HT1080 (cell line): ENCODE measurements at places on chromosomes 1 and 21. TPM values are rescaled to one million over a fixed set of nuclear protein-coding genes. Genes with fewer than 3 reads are reported as not detected.

DNA sequence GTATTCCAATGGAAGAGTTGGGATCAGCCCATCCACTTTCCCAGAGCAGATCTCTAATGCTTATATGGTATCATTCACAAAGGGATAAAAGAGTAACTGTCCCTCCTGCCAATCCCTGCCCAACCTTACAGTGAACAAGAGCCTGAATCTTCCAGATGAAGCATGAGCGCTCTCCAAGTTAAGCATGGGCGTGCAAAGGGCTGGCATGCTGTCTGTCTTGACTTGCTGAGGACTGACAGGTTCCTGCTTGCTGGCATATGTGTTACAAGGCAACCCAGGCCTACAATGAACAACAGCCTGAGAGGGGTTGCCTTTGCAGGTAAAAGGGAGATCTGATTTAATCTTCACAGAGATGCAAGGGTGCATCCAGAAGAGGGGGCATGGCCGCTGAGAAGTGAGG, 155.6 kb upstream of the SOD1 start:
- no peak for DNase-seq

DNA sequence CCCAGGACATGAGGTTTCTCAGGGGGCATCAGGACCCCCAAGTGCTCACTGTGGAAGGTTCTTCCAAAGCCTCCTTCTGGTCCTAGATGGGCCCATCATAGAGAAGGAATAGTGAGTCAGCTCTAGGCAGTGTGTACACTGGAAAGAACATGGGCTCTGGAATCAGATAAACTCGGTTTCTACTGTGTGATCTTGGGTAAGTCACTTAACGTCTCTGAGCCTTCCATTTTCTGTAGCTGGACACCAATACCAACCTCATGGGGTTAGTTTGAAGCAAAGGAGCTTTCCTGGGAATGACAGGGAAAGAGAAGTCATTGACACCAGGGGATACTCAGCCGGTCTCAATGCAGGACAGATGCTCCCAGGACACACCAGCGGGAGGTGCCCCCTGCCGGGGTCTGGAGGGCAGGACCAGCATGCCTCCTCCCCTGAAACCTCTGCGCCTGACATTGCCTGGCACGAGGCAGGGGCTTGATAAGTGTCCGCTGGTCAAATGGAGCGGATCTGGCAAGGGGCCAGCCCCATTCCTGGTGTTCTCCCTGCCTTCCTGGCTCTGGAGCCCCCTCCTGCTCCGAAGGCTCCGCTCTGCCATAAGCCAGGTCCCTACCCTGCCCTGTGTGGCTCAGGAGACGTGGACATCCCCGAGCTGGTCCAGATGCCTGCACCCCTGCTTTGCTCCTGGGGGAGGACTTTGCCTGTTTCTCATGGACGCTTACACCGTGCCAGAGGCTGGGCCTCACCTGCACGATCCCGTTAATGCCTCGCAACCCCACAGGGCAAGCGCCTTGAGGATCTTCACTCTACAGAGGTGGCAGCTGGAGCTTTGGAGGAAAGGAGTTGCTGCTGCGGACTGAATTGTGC, 52.8 kb downstream of the EDN2 start:
- DNase-seq: no peak

GRCh38 chr1:110312188-110313121, 26.7 kb upstream of the RBM15 start:
- peak; percentile 41 for DNase-seq

DNA sequence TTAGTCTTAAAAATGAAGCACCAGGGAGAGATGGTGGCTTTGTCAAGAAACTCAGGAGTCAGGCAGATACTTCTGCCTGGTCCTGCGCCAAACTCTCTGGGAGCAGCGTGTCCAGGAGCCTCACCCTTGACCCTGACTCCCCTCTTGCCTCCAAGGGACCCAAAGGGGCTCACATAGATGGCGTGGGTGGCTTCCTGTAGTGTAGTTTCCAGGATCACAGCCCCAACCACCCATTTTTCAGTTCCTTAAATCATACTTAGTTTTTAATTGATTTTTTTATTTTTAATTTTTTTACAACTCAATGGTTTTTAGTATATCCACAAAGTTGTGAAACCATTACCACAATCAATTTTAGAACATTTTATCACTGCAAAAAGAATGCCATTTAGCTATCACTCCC, 107.7 kb upstream of the IGSF21 start:
- DNase-seq: no peak

- no peak for DNase-seq
Measured at GRCh38 chr1:155179112-155180031, 5.7 kb downstream of the TRIM46 start.

DNA sequence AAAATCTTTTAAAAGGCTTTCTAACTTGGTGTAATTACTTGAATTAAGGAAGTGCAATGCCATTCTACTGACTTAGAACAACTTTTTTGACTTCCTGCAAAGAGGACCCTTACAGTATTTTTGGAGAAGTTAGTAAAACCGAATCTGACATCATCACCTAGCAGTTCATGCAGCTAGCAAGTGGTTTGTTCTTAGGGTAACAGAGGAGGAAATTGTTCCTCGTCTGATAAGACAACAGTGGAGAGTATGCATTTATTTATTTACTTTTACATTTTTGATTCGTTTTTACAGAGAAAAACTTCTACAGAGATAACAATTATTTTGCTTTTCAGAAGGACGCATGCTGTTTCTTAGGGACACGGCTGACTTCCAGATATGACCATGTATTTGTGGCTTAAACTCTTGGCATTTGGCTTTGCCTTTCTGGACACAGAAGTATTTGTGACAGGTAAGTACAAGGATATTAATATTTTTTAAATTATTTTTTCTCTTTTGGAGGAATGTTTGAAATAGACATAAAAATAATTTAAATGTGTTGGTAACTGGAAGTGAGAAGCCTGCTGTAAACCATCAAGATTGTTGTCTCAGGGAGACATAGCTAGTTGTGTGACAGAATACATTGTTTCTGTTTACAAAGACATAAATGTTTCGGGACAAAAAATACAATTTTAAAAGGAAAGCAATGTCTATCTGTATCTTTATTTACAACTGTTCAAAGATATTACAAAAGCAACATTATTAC, at the start of gene PTPRC:
TSS of gene PTPRC (plus strand) at position 147 of the 742 bp plus-strand sequence. CDS start at position 376, 229 bp downstream.
- no peak for DNase-seq

DNA sequence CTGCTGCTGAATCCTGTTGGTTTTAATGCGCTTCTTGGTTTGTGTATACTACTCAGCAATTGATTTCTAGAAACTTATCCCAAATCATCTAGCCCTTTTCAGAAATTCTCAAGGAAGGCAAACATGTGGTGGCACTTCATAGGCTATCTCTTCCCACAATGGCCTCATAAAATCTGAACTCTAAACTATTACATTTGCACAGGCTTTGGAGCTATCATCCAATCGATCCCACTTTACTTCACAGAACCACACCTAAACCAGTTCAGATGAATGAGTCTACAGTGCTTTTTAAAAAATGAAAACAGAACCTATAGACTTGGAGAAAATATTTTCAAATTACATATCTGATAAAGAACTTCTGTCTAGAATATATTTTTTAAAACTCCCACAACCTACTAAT, 6.9 kb downstream of the STYXL2 start:
- no peak for DNase-seq

- DNase-seq: peak; percentile 65
Measured at GRCh38 chr1:161021165-161021969, 415 bp upstream of the F11R start.

Gene TEX38
- not detected in 2 replicates for total RNA-seq

Gene EVI5
- total RNA-seq: 4.7 and 7.2 TPM in 2 replicates

Gene CHD1L
- 33.3 and 39.9 TPM in 2 replicates for total RNA-seq

Gene GBP7
- total RNA-seq: not detected in 2 replicates

Gene XKR8
- total RNA-seq: 5.5 and 9.4 TPM in 2 replicates

Gene A3GALT2
- total RNA-seq: not detected in 2 replicates

Gene ATP6V1G3
- total RNA-seq: not detected in 2 replicates

Gene LCE6A
- not detected in 2 replicates for total RNA-seq
